Activated naive CD4-positive, alpha-beta T cell treated with anti-CD3 and anti-CD28 coated beads for 36 hours (primary cell): ENCODE measurements at places on chromosomes 5 and 9. TPM values are rescaled to one million over a fixed set of nuclear protein-coding genes. Genes with fewer than 3 reads are reported as not detected.

- H3K36me3 ChIP-seq: peaks cover 8% of the 10 kb centered on the region
- no peaks in the 10 kb centered on the region for H3K27me3 ChIP-seq
- no peak overlapping the region for H3K27ac ChIP-seq
- no peak for DNase-seq
Measured at GRCh38 chr5:177531209-177531940, 14.6 kb upstream of the DDX41 start.

- peak; percentile 32 for DNase-seq
- peaks cover 48% of the 10 kb centered on the region for H3K4me1 ChIP-seq
- H3K36me3 ChIP-seq: peaks cover 48% of the 10 kb centered on the region
- H3K27me3 ChIP-seq: no peaks in the 10 kb centered on the region
- peak overlapping the region; percentile 90 for H3K4me3 ChIP-seq
Measured at GRCh38 chr9:33263131-33264002, 1.1 kb downstream of the BAG1 start.

DNA sequence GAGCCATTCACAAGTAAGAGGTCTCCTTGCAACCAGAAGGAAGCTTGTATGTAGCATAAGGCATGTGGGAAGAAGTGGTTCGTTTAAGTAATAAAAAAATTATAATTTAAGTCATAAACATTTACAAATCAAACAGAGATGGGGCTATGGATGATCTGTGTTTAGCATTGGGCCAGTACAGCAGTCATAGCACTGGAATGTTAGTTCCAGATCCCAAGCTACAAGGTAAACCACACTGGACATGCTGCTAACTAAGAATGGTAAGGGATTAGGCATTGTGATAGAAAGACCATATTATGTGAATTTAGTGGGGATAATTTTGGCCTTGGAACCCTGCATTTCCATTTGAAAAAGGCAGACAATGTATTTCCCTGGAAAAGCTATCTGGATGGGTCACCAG, 170.4 kb upstream of the KCNN2 start:
- no peak overlapping the region for H3K4me3 ChIP-seq
- H3K27ac ChIP-seq: no peak overlapping the region
- H3K36me3 ChIP-seq: no peaks in the 10 kb centered on the region
- no peaks in the 10 kb centered on the region for H3K4me1 ChIP-seq
- no peaks in the 10 kb centered on the region for H3K27me3 ChIP-seq

- no peaks in the 10 kb centered on the region for H3K36me3 ChIP-seq
- H3K27me3 ChIP-seq: peaks cover 6% of the 10 kb centered on the region
- H3K27ac ChIP-seq: no peak overlapping the region
- no peak overlapping the region for H3K4me3 ChIP-seq
- DNase-seq: no peak
Measured at GRCh38 chr5:11273180-11273903, 512.3 kb upstream of the DAP start.

DCTN4 gene
- 47.7 TPM for total RNA-seq

SCGB3A2 gene
- total RNA-seq: not detected

PCDHA13 gene
- total RNA-seq: not detected

PGGT1B gene
- 37.4 TPM for total RNA-seq

MRPL22 gene
- 92.2 TPM for total RNA-seq

DNA sequence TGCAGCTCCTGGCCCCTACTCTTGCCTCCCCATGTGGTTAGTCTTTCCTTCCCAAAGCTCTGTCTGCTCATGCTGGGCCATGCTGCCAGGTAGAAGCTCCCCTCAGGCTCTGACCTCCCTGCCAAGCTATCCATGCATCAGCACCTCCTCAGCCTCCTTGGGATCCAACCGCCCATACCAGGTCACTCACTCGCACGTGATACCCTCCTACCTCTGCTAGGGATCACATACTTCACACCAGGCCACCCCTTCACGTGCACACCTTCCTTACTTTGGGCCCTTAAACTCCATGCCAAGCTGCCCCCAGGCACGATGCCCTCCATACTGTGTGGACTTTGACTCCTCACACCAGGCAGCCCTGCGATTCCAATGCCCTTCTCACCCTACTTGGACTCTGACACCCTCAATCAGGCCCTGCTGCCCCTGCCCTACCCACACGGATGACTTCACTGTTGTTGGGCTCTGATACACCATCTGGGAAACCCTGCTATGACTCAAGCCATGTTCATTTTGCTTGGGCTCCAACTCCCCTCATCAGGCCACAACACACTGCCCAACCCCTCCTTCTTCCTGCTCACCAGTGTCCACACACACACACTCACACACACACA, 34.1 kb downstream of the ZNF483 start:
- no peak for DNase-seq
- H3K4me1 ChIP-seq: no peaks in the 10 kb centered on the region
- no peaks in the 10 kb centered on the region for H3K27me3 ChIP-seq

RGMB gene
- total RNA-seq: 5.0 TPM

DNA sequence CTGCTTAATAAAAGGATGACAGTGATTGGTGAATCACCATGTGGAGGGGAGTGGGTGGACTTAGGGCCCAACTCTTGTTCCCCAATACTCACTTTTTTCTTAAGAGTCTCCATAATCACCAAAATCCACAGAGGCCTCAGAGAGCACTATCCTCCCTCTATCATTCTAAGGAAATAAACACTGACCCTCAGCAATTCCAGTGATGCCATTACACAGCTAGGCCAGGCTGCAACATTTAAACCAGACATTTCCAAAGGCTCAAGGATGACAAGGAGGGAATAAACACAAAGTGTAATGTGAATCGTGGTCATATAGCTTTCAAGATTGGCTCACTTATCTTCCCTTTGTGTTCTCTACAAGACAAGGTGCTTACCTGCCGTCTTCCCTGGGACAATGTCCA, 2.4 kb upstream of the ARSI start:
- no peak overlapping the region for H3K27ac ChIP-seq
- peaks cover 2% of the 10 kb centered on the region for H3K4me1 ChIP-seq
- no peaks in the 10 kb centered on the region for H3K36me3 ChIP-seq
- H3K4me3 ChIP-seq: no peak overlapping the region

OR1Q1 gene
- total RNA-seq: not detected

DNA sequence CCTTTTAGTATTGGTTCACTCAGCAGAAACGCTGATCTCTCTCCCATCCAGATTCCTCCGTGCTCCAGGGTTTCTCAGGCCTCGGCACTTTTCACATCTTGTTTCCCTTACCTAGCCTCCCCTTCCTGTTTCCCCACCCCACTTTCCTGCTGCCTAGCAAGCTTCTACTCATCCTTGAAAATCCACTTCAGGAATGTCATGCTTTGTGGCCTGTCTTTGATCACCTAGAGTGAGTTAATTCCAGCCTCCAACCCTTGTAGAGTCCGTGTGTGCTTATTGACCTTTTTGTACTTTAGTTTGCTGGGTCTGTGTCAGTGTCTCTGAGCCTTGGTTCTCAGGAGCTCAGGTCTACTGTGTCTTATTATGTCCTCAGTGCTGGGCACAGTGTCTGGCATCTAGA, 116.6 kb downstream of the AOPEP start:
- peaks cover 28% of the 10 kb centered on the region for H3K4me1 ChIP-seq
- peaks cover 10% of the 10 kb centered on the region for H3K36me3 ChIP-seq
- H3K27ac ChIP-seq: no peak overlapping the region
- no peaks in the 10 kb centered on the region for H3K27me3 ChIP-seq

DNA sequence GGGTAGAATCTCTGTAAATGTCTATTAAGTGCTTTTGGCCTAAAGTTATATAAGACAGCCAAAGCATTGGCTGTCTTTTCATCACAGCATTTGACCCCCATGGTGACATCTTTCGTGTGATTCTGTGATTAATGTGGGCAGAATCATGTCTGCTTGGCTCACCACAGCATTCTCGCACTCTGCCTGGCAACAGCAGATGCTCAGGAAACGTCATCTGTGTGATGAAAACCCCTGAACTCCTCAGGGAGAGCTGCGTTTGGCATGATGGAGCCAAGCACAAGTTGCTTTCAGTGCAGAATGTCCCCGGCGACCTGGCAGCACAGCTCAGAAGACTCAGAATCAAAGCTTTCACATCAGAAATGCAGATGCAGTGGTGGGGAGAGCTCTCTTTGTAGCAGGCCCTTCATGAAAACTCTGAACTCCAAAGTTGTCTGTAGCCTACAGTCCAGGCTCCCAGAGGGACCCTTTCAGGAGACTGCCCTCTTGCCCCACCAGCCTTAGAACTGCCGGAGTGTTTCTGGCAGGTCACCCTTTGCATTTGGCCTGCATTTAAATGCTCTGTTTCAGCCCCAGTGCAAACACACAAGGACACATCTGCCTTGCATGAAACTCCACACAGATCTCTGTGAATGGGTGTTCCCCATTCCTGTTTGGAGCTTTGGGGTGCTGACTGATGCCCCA, 155.6 kb upstream of the PANK3 start:
- DNase-seq: peak; percentile 10
- peaks cover 4% of the 10 kb centered on the region for H3K4me1 ChIP-seq
- H3K27ac ChIP-seq: no peak overlapping the region
- H3K36me3 ChIP-seq: no peaks in the 10 kb centered on the region

KCNMB1 gene
- not detected for total RNA-seq

PCDHB11 gene
- total RNA-seq: not detected

SPAAR gene
- not detected for total RNA-seq

DNA sequence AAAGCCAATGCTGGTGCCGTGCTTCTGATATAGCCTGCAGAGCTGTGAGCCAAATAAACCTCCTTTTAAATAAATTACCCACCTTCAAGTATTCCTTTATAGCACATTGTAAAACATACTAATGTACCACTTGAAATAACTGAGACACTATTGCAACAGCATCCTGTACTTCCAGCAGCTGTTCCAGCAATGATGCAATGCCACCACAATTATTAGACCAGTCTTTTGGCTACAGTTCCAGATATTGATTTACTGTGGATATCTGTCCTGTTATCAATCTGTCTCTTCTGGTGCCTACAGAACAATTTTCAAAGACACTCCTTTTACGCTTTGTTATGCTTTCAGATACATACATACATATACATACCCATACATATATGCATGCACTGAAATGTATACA, 567.9 kb downstream of the TAF11L14 start:
- H3K4me3 ChIP-seq: no peak overlapping the region
- no peaks in the 10 kb centered on the region for H3K36me3 ChIP-seq
- DNase-seq: no peak
- H3K27me3 ChIP-seq: no peaks in the 10 kb centered on the region
- no peak overlapping the region for H3K27ac ChIP-seq
- H3K4me1 ChIP-seq: no peaks in the 10 kb centered on the region

- no peak overlapping the region for H3K4me3 ChIP-seq
- no peak for DNase-seq
- no peaks in the 10 kb centered on the region for H3K4me1 ChIP-seq
- H3K36me3 ChIP-seq: no peaks in the 10 kb centered on the region
Measured at GRCh38 chr5:59579824-59580167, 313.7 kb downstream of the PDE4D start.

DNA sequence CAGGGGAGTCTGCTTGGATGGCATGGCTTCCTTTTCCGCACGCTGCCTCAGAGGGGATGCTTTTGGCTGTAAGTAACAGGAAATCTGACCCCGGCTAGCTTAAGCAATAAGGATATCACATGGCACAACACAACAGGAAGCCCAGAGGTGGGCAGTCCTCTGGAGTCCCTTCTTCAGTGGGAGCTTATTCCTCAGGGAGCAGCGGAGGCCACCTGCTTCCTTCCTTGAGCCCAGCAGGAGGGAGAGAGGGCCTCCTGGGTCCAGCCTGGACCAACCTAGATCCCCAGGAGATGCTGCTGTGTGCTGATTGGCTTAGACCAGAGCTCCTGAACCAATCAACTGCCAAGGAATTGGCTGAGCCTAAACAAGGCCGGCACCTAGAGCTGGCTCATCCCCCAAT, 66.3 kb downstream of the C9orf50 start:
- H3K4me1 ChIP-seq: peaks cover 4% of the 10 kb centered on the region
- H3K27ac ChIP-seq: no peak overlapping the region
- H3K27me3 ChIP-seq: peaks cover 15% of the 10 kb centered on the region
- no peak overlapping the region for H3K4me3 ChIP-seq
- no peak for DNase-seq

- no peaks in the 10 kb centered on the region for H3K36me3 ChIP-seq
- peaks cover 9% of the 10 kb centered on the region for H3K4me1 ChIP-seq
- H3K27me3 ChIP-seq: no peaks in the 10 kb centered on the region
- no peak overlapping the region for H3K27ac ChIP-seq
- no peak for DNase-seq
Measured at GRCh38 chr5:170343177-170343576, 45.6 kb upstream of the LCP2 start.

DNA sequence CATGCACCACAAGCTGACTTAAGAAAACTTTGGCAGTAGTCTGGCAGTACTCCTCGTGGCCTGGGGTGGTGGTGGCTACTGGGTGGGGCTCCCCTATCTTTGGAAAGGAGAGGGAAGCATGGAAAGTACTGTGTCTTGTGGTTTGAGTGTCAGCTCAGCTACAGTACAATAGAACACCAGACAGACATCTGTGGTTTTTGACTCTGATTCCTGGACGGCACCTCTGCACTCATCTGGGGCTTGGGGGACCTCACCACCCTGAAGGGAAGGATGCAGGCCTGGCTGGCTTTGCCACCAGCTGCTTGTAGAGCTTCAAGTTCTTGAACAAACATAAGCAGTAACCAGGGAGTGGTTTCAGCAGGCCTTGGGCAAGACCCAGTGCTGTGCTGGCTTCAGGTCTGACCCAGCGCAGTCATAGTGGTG, 40.6 kb downstream of the TNFSF8 start:
- no peak overlapping the region for H3K4me3 ChIP-seq
- peak; percentile 72 for DNase-seq
- H3K27me3 ChIP-seq: no peaks in the 10 kb centered on the region
- peaks cover 9% of the 10 kb centered on the region for H3K36me3 ChIP-seq
- H3K4me1 ChIP-seq: peaks cover 67% of the 10 kb centered on the region

DNA sequence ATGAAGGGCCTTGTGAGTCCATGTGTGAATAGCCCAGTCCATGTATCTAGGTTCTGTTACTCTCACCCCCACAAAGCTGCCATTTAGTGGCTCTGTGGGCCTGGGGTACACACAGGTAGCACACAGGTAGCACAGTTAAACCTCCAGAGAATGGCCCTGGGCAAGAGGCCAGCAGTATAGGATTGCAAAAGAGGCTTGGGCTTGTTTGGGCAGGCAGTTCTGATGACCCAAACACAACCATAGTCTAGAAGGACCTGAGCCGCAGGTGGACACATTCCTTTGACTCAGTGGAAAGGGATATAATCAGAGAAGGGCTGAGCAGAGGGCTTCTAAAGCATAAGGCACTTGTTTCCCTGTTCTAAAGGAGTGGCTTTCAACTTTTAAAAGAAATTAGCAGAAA, 326.8 kb upstream of the SGCD start:
- H3K36me3 ChIP-seq: no peaks in the 10 kb centered on the region
- DNase-seq: no peak
- H3K4me3 ChIP-seq: no peak overlapping the region
- no peak overlapping the region for H3K27ac ChIP-seq

- H3K36me3 ChIP-seq: peaks cover 10% of the 10 kb centered on the region
- H3K27ac ChIP-seq: no peak overlapping the region
- no peak for DNase-seq
- H3K4me1 ChIP-seq: peaks cover 59% of the 10 kb centered on the region
- no peaks in the 10 kb centered on the region for H3K27me3 ChIP-seq
- H3K4me3 ChIP-seq: no peak overlapping the region
Measured at GRCh38 chr5:109711673-109712072, 21.9 kb downstream of the MAN2A1 start.

GRCh38 chr5:150044329-150044681, 42.0 kb downstream of the CSF1R start:
- DNase-seq: no peak
- H3K4me3 ChIP-seq: no peak overlapping the region
- peaks cover 40% of the 10 kb centered on the region for H3K36me3 ChIP-seq
- no peak overlapping the region for H3K27ac ChIP-seq
- peaks cover 2% of the 10 kb centered on the region for H3K4me1 ChIP-seq
- no peaks in the 10 kb centered on the region for H3K27me3 ChIP-seq

- no peaks in the 10 kb centered on the region for H3K27me3 ChIP-seq
- no peak for DNase-seq
- H3K4me3 ChIP-seq: no peak overlapping the region
- no peak overlapping the region for H3K27ac ChIP-seq
Measured at GRCh38 chr5:138946831-138947560, 71.9 kb upstream of the LRRTM2 start.

GRCh38 chr9:3189113-3189861, 336.5 kb downstream of the RFX3 start:
- H3K27ac ChIP-seq: no peak overlapping the region
- H3K4me1 ChIP-seq: no peaks in the 10 kb centered on the region
- H3K4me3 ChIP-seq: no peak overlapping the region
